NCI-H1092 treated with DMSO at 0.1 percent for 48 hours (cell line): ENCODE measurements at places on chromosomes 6 and 20.

GRCh38 chr6:159935065-159935464, 33.8 kb upstream of the IGF2R start:
- DNase-seq = no peak

DNA sequence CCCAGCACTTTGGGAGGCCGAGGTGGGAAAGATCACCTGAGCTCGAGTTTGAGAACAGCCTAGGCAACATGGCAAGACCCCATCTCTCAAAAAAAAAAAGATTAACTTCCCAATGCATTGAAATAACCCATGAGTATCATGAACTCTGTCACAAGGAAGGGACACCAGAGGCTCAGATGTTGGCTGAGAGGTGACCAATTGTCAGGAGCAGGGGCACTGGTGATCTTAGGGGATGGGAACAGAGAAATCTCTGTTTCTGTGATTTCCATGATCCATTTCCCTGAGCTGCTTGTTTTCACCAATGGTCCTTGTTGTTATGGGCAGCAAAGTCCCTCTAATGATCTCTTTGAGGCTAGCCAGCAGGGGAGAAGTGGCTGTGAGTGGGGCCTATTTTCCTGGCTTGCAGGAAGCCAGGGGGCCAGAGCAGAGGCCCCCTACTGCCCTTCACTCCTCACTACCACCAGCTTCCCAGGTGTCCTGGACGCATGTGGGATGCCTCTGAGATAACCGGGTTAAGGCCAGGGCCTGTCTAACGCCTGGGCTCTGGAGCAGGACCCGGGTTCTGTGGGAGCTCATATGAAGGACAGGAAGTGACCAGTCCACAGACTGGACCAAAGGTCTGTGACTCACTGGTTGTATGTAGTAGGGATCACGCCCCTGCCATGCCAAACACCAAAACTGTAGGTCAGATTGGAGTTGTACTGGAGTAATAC, 54.4 kb downstream of the PCNA start:
- DNase-seq = no peak

GRCh38 chr6:161235776-161236633, 37.9 kb downstream of the AGPAT4 start:
- no peak for DNase-seq

DNA sequence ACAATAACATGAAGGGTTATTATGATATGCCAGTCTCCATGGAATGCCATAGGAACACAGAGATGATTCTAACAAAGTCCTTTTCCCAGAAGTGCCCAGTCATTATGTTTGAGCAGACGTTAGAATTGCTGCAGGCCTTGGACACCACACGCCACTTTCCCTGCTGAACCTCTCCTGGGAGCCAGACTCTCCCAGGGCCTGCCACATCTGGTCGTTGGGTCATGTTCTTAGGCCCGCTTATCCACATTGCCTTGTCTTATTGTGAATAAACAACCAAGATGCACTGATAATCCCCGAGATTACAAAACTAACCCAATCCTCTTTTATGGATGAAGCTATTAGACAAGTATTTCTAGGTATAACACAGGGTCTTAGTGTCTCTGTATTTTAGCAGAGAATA, 276.5 kb upstream of the CITED2 start:
- no peak for DNase-seq

- DNase-seq = no peak
These were observed 160.2 kb downstream of the BTBD3 start for GRCh38 chr20:12077875-12078274.

DNA sequence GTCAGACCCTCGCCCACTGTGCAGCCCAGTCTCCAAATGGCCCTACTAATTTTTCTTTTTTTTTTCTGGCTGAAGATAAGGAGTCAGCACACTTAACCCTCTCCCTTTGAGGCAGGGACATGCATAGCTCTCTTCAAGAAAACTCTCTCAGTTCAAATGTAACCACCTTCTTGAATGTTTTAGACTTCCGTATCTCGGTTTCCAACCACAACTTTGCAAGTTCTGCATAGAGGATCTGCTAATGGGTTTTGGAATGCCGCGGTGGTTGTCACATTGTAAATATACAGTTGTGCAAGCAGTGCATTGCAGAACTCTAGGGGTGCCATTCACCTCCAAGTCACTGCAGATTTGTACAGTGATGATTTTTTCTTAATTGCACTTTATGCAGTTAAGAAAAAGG, 59.4 kb upstream of the SLC35B3 start:
- no peak for DNase-seq

DNA sequence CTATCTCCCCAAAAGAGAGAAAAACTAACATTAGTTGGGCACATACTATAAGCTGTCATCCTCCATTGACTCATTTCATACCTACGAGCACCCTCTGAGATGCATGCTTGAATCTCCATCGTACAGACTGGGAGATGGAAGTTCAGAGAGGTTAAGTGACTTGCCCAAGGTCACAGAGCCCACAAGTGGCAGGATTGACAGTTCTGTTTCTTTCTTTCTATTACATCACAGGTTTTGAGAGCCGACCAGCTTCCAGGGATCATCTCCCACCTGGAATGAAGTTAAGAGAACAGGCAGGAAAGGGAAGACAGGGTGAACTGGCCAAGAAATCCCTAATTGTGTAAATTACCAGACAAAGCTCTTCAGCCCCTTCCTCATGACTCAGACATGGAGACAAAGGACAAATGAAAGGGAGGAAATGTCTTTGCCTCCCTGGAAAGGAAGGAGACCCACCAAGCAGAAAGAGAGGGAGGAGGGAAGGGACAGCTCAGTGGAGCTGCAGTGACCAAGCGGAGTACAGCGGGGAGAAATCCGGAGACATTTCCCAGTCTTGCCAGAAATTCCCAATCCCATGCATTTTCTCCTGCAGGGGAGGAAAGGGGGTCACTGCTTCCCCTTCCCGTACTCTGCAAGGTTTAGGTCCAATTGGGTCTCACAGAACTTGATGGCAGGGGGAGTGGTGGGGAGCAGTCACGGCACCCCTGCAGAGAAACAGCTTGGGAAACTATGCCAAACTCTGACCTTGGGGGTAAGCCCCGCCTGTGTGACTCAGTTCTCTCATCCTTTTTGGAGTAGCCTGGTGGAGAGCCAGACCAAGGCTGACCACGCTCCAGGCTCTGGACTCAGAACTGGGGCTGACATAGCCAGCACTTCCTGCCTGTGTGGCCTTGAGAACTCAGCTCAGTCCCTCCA, 154.3 kb downstream of the ANKRD60 start:
- DNase-seq = no peak

GRCh38 chr20:8853805-8854338, 215.0 kb upstream of the PLCB4 start:
- peak; percentile 72 for DNase-seq

GRCh38 chr20:20621195-20621594, 91.2 kb downstream of the RALGAPA2 start:
- no peak for DNase-seq

GRCh38 chr20:17794400-17794799, 94.6 kb downstream of the BANF2 start:
- DNase-seq = no peak

DNA sequence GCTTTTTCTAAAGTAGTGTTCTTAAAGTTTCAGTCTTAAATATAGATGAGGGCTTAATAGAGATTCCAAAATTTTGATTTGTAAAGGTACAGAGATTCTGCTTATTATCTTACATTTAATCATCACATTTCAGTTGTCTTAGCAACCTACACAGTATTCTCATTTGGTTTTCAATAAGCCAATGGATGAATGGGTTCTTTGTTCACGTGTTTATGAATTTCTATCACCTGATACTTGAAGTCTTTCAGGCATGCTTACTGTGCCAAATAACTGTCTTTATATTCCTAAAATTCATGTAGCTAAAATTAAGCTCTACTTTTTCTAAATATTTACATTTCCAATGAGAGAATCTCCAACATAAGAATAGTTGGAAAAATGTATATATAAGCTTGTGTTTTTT, 152.7 kb downstream of the EYA4 start:
- DNase-seq = no peak

GRCh38 chr6:158372574-158372973, 60.3 kb downstream of the TULP4 start:
- no peak for DNase-seq

DNA sequence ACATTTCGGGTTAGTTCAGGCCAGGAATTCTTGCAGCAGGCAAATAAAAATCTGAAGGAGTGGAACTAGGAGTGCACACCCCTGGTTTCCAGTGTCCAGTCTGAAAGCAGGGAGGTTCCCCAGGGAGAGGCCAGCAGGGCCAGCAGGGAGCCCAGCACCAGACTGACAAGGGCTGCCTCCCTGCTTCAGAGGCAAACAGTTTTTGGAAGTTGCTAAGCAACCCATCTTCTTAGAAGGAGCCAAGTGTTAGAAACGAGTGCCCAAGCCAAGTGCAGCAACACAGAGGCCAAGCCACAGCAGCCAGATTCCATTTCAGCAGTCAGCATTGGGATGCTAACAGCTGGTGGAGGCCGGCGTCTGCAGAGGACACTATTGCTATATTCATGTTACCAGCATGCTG, 179.1 kb downstream of the SYNDIG1 start:
- no peak for DNase-seq

DNA sequence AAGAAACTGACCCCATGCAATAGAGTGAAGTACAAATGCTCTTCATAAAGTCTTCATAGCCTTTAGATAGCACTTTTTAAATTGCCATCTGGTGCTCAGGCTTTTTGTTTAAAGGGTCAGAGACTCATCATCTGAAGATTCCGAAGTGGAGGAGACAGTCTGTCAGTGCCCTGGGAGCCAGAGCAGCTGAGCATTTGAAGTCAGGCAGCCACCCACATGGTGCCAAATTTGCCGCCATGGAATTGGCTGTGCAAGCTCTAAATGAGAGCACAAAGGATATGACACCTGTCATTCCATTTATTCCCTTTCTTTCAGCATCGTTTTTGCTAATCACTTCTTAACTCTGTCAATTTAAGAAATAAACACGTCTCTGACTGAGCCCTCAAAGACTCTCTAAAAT, 32.8 kb upstream of the CEP162 start:
- no peak for DNase-seq

- DNase-seq = no peak
These were observed 473.9 kb downstream of the PKHD1 start for GRCh38 chr6:51613558-51613957.

- no peak for DNase-seq
These were observed 32.3 kb downstream of the GHRH start for GRCh38 chr20:37229357-37229756.

GRCh38 chr6:162526960-162527359, 200.6 kb downstream of the PRKN start:
- DNase-seq = no peak

- peak; percentile 97 for DNase-seq
These were observed 1.7 kb downstream of the KCNK15 start for GRCh38 chr20:44747166-44748004.

DNA sequence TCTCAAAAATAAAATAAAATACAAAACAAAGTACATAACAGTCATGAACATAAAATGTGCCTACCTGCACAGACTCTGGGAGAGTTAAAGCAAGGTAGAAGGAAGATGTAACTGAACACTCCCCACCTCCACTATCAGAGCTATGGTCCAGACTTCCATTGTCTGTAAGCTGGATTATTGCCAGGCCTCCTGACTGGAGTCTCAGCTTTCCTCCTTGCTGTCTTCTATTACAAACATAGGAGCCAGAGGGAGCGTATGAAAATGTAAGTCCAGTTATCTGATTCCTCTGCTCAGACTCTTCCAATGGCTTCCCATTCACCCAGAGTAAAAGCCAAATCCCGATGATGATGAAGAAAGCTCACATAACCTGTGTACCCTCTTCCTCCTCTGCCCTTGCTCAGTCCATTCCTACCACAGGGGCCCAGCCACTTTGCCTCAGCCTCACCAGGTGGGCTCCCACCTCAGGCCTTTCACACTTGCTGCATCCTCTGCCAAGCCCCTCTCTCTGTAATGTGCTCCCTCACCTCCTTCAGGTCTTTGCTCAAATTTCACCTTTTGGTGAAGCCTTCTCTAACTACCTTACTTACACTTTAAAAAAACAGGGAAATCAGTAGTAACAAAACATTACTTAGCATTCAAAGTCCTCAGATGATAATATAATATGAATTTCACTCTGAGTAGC, 194.1 kb downstream of the RIMS1 start:
- DNase-seq = no peak

DNA sequence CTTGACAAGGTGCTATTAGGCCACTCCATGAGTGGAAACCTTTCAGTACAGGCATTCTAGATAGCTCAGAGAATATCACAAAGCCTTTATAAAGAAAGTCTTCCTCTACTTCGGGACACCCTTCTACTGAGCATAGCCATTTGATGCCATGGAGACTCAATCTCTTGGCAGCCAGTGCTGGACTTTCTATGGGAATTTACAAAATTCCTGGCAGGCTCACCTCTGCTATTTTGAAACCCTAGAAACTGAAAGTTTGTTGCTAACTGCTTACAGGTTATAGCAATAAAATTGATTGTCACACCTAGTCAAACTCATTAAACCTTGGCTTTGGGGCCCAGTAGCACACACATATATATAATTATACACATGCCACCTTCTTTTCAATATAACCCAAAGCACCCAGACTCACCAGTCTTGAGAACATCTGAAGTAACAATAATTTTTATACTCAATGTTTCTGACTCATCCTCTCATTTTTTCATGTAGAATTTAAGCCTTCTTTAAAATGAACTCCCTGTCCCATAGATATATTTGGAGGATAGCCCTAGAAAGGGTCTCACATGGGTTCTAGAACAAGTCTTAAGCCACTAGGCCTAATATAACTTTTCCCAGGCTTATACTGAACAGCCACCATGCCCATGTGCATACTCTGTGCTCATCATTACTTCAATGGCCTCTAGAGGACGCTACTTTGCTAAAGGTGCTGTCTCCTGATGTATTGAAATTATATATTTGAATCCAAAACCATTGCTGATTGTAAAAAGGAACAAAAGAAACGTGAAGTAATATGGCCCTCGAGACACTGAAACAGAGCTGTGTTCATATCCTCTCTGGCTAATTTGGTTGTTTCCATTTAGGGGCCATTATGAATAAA, 368.1 kb upstream of the MARCKS start:
- DNase-seq = no peak

GRCh38 chr20:12306107-12306506, 388.4 kb downstream of the BTBD3 start:
- DNase-seq = no peak

DNA sequence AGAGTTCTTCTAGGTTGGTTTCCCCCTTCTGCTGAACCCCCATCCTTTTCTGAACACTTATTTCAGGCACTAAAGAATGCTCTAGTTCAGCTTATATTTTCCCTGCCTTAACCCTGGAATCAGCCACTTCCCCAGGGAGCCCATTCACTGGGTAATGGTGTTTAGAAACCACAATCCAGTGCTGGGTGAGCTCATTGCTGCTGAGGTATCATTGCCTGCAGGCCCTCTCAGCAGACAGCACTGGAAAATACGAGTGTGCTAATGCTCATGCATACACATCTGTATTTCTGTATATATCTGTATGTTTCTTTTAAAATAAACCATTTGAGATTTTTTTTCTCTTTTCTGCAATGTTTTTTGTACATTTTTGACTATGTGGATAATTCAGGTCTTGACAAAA, 27.0 kb downstream of the OSBPL2 start:
- no peak for DNase-seq

- no peak for DNase-seq
These were observed 201.1 kb upstream of the CNR1 start for GRCh38 chr6:88367248-88367647.

DNA sequence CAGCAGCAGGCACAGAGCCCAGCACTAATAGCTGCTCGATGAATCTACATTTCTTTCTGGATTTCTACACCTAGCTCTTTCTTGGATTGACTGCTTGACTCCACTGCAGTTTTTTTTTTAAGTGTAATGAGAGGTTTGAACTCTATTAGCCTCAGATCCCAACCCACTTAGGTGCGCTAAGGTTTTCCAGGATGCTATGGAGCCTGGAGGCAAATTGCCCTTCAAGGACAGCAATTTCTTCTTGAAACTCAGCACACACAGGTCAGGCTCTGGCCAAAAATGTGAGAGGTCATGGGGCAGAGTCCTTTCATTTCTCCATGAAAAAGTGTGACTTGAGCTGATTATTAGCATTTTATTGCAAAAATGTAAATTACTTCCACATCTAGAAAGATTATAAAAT, 52.3 kb upstream of the TIAM2 start:
- no peak for DNase-seq
